Non-pigmented ciliary epithelial cell (primary cell): ENCODE measurements at places on chromosomes 7 and 10.
A peak's percentile ranks its signal among the peaks of the same experiment; 100 is the strongest.

DNA sequence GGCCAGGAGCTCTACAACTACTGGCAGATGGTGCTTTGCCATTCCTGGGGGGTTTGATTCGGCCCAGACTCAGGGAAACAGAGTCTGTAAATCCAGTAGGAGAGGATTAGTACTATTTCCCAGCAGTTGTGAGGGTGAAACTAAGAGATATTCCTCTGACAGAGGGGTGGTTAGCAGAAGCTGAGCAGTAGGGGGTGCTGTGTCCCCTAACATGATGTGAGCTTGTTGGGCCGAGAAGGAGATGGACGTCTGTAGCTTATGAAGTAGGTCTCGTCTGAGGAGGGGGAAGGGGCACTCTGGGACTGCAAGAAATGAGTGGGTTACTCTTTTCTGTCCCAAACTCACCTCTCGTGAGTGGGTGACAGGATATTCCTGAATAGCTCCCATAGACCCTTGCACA, 179.2 kb upstream of the MBL2 start:
- DNase-seq = no peak

DNA sequence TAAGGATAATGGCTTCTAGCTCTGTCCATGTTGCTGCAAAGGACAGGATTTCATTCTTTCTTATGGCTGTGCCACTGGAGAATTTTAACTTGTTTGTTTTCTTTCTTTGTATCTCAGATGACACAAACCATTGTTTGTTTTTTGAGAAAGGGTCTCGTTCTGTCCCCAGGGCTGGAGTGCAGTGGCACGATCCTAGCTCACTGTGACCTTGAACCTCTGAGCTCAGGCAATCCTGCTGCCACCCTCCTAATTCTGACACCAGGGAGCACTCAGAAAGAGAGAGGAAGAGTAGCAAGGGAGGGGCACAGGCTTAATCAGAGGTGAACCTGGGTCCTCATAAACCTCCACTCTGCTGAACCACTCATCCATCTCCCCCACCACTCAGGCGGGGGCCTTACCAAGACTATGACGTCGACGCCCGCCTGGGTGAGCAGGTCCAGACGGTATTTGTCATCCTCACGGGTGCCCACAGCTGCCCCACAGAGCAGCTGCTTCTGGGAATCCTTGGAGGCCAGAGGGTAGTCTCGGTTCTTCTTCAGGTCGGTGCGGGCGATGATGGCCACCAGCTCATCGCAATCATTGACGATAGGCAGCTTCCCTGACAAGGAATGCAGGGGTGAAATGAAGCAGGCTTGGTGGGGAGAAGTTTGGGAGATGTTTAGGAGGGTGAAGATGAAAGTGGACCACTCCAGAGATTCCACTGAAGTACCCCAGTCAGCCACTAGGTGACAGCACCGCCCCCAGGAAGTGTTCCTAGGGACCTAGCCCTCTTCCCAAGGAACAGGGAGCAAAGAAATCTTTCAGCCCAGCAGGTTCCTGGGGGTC, 11.6 kb downstream of the IMPDH1 start:
- no peak for DNase-seq

DNA sequence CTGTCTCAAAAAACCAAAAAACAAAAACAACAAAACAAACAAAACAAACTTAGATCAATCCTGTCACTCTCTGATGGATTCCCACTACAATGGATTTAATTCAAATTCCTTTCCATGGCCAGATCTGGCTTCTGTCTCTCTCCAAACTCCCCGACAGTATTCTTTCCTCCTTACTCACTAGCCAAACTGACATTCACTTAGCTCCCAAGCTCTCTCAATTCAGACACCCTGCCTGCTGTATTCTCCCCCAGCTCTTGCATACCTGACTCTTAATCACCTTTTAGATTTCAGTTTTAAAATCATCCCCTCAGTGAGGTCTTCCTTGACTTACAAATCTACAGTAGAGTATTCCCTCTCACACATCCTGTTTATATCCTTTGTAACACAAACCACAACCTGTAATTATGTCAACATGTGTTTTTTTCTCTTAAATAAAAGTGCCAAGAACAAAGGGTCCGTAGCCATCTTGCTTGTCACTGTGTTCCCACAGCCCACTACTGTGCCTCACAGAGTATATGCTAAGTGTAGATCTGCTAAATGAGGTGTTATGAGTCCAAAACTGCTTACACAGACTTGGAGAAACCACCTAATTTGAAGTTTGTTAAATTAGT, 14.4 kb downstream of the HERPUD2 start:
- DNase-seq = no peak

- DNase-seq = no peak
These were observed 812 bp downstream of the PROSER2 start for GRCh38 chr10:11823989-11824346.

DNA sequence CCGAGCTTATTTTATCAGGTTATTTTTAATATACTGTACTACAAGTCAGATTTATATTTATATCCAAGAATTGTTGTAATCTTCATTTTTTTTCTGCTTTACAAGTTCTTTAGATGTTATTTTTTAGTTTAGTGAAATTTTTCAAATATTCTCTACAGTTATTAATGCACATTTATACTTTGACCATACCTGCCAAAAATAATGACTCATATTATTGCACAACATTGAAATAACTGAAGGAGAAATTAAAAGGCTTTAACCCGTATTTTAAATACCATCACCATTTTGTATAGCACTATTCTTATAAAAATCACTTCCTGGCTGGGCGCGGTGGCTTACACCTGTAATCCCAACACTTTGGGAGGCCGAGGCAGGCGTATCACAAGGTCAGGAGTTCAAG, 278.5 kb downstream of the BICC1 start:
- no peak for DNase-seq

GRCh38 chr10:31129271-31129670, 97.6 kb upstream of the ZNF438 start:
- DNase-seq = peak; percentile 65

DNA sequence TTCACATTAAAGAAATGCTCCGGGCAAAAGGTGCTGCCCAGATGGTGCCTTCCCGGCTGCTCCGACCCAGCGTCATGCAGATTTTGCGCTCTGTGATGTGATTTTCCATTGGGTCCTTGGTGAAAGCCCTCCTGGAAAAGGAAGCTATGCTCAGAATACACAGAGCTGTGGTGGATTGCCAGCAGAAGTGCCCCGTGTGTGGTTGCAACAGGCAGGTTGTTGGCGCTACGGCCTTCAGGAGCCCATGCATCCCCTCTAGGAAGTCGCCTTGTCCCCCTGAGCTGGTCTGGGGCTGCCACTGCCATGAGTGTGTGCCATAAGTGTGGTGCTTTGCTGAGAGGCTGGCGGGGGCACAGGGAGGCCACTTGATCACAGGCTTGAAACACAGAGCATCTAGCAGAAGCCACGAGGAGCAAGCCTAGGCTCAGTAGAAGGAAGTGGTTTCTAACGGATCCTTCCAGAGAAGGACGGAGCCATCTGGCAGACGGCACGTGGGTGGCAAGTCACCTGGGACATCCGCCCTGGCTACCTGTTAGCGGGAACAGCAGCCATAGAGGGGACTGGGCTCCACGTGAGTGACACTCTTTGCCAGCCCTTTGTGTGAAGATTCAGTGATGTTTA, 210.9 kb downstream of the CUX1 start:
- DNase-seq = no peak

DNA sequence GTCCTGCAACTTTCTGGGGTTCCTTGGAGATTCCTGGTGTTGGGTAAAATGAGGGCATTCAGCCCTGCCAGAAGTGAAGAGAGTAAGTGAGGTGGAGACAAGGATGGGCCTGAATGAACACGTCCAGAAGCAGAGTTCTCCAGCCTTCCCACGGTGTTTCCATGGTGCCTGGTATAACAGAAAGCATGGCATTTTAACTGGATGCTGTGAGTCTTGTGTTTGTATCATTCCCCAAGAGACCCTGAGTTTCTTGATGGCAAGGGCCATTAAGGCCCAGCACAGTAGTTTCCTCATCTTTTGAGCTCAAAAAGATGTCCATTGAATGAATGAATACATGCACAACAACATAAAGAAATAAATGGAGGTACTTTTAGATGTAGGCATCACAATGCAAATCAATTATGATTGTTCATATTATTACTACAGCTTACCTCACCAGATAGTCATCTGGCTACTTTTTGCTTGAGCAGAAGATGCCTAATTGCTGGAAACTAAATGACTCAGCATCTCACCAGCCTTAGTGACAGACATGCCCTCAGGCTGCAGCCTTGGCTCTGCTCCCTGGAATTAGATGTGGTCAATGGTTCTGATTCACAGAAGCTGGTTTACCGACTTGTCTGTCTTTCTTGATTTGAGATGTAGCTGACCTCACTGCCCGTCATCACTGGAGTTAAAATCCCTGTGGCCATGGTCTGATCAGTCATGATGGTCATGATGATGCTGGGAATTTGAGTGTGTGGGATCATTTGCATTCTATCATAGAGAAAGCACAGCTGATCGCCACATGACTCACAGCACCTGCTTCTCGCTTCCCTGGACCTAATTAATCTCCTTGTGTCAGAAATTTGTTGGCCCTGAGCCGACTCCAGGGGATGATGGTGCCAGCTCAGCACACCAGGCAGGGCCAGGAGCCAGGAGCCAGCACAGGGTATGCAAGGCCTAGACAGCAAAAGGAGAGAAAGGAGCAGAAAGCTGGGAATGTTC, 83.9 kb downstream of the CXCL12 start:
- peak; percentile 94 for DNase-seq

DNA sequence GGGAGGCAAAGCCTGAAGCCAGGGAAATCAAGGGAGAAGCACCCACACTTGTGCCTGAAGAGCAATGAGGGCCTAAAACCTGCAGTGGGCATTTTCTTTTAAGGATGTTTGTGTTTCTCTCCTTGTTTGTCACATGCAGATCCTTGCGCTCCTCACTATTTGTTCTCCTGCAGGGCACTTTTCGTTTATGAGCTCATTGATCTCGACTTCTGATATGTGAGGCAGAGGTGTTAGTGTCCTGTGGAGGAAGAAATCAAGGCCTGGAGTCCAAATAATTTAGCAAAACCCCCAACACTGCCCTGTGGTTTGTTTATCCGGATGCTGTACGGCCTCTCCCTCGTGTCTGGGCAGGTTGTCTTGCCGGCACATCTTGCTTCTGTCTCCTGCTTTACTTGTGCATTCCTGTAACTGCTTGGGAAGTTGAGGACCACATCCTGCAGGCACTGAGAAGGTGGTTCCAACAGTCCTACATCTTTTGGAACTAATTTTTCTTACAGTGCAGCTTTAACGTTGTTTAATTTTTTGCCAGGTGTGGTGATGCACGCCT, 13.7 kb downstream of the UBE3C start:
- DNase-seq = no peak

DNA sequence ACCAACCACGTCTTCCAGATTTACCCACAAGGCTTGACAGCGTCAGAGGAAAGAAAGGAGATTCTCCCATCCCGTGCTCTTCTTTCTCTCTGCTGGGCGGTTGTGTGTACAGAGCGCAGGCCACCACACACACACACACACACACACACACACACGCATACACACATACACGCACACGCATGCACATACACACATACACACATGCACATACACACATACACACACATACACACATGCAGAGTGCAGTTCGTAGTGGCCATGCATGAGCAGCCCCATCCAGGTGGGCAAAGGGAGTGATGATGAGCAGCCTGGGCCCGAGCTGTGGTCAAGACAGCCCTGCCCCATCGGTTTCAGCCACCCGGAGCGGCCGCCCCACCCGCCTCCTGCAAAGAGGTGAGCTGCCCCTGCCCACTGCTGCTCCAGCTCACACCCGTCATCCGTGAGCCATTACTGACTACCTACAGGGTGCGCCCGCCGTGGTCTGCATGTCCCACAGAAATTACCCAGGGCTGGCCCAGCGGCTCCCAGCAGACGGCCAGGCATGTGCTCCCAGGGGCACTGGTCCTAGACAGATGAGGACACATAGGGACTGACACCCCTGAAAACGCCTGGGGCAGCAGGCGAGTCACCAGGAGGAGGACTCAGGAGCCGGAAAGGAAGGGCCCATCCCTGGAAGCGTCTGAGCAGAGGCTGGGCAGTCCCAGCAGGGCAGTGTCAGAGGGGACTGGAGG, 69.6 kb downstream of the ASB13 start:
- DNase-seq = no peak

DNA sequence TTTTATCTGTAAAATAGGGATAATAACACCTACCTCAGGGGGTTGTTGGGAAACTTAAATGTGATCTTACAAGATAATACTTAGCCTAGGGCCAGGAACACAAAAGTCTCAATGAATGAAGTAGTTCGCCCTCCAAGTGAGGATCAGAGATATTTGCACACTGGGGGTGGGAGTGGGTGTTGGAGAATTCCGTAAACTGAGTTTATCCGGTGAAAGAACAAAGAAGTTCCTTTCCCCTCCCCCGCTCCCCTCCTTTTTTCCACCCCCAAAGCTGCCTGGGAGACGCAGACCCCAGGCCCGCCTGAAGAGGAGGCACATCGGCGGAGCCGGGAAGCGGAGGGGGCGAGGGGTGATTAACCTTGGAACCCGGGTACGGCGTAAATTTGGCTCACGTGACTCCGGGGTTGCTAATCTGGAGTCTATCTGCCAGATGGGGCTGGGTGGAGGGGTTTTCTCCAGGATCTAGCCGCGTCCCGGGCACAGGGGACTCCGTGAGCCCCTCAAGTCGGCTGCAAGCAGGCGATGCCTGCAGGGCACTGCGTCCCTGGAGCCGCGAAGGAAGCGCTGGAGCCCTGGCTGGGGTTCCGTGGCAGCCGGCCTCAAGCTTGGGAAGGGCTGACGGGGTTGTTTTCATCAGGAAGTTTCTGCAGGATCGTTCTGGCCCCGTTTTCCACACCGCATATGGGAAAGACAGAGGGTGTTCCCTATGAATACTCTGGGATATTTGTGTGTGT, 1.4 kb upstream of the PODXL start:
- DNase-seq = no peak
